Aorta (tissue), 5 donors: ENCODE measurements at places on chromosomes 6 and 20.

GRCh38 chr6:88662653-88663174 lies 300.7 kb downstream of the RNGTT start:
- no peak overlapping the region for H3K27ac ChIP-seq
- DNase-seq, result no peak
- no peaks in the 10 kb centered on the region for H3K4me1 ChIP-seq
- H3K27me3 ChIP-seq, result no peaks in the 10 kb centered on the region

DNA sequence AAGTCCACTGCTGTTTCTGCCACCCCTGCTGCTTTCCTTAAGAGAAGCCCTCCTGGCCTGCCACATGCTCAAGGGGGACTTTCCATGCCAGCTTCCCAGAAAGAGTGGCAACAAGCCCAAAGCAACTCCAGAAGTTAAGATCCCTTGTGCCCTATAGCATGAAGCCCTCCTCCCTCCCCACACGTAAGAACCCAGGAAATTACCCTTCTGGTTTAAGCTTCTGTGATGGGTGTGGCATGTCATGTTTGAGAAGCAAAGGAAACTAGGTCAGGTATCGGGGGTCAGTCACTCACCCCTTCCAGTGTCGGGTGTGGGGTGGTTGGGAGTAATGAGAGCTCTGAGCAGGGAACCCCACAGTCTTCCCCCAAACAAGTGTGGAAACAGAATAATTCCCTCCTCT lies 196.1 kb downstream of the LRFN2 start:
- H3K27me3 ChIP-seq, result no peaks in the 10 kb centered on the region
- no peak overlapping the region for H3K27ac ChIP-seq

DNA sequence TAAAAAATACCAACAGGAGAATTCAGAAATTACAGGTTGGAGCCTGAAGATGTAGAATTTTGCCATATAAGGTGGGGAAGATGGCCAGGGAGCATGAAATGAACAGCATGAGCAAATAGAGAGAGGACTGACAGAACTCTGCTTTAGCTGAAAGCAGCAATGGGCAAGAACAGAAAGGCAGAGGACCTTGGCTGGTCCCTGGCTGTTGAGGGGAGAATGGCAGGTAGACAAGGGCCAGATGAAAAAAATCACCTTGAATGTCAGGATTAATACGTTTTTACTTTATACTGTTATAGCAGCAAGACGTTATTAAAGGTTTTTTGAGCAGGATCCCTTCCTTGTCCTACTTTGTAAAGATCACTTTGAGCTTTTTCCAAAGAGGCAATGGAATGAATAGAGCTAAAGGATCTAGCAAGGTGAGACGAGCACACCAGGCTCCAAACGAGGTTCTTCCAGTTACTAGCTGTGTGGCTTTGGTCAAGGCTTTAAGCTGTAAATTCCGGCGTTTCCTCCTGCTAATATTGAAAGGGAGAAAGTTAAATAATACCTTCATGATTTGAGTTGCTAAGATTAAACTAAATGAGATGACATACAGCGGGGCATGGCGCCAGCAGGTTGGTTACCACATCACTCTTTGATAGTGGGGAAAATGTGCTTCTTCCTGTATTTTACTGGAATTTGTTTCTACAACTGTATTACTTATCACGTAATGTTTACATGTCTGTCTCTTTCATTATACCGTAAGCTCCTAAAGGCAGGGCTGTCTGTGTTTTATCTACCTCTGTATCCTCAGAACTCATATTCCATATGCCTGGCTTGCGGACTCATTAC lies 776 bp downstream of the PPIL1 start:
- peaks cover 3% of the 10 kb centered on the region for H3K4me1 ChIP-seq
- H3K4me3 ChIP-seq, result peak overlapping the region; percentile 86

GRCh38 chr6:11083491-11083890 lies 10.1 kb upstream of the SMIM13 start:
- no peaks in the 10 kb centered on the region for H3K27me3 ChIP-seq
- no peak for DNase-seq
- no peak overlapping the region for H3K27ac ChIP-seq

- H3K27me3 ChIP-seq, result no peaks in the 10 kb centered on the region
- H3K36me3 ChIP-seq, result no peaks in the 10 kb centered on the region
- no peaks in the 10 kb centered on the region for H3K4me1 ChIP-seq
- no peak for DNase-seq
- no peak overlapping the region for H3K4me3 ChIP-seq
Observed at GRCh38 chr20:1775117-1775516, 117.5 kb upstream of the SIRPG start.

DNA sequence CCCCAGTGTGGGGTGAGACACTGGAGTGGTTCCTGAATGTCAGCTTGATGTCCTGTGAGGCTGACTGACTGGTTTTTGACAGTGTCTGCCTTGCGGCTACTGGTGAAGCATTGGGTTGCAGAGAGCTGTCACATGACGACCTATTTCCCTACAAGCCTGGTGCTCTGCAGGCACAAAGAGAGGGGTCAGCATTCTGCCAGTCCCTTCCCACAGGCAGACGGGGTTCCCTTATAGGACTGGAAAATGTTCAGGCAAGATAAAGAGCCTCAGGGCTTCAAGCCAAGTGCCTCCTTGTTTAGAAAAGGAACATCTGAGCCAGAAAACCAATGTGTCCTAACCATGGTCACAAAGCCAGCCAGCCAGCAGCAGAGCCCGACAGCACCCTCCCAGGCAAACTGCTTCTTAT lies 11.0 kb downstream of the LY86 start:
- peak; percentile 74 for DNase-seq
- H3K36me3 ChIP-seq, result no peaks in the 10 kb centered on the region
- H3K4me1 ChIP-seq, result no peaks in the 10 kb centered on the region
- no peak overlapping the region for H3K27ac ChIP-seq

DNA sequence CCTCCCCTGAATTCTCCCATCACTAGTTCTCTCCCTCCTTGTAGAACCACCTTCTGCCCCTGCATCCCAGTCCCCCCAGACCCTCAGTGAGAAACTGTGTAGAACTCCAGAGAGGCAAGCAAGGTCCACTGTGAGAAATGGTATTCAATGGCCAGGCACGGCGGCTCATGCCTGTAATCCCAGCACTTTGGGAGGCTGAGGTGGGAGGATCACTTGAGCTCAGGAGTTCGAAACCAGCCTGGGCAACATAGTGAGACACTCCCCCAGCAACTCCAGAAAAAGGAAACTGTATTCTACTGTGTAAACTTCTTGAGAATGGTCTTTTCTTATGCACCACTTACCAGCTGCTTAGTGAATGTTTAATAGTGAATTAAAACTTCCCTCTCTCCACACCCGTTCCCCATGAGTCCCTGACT lies 8.2 kb upstream of the CD83 start:
- H3K4me1 ChIP-seq, result no peaks in the 10 kb centered on the region
- H3K4me3 ChIP-seq, result no peak overlapping the region
- H3K36me3 ChIP-seq, result no peaks in the 10 kb centered on the region
- no peak overlapping the region for H3K27ac ChIP-seq
- no peak for DNase-seq
